Stimulated activated CD4-positive, alpha-beta T cell treated with anti-CD3 and anti-CD28 coated beads, TNF-alpha, amount 100 ng/mL, for 1 hour (primary cell): ENCODE measurements at places on chromosomes 7 and 10.

DNA sequence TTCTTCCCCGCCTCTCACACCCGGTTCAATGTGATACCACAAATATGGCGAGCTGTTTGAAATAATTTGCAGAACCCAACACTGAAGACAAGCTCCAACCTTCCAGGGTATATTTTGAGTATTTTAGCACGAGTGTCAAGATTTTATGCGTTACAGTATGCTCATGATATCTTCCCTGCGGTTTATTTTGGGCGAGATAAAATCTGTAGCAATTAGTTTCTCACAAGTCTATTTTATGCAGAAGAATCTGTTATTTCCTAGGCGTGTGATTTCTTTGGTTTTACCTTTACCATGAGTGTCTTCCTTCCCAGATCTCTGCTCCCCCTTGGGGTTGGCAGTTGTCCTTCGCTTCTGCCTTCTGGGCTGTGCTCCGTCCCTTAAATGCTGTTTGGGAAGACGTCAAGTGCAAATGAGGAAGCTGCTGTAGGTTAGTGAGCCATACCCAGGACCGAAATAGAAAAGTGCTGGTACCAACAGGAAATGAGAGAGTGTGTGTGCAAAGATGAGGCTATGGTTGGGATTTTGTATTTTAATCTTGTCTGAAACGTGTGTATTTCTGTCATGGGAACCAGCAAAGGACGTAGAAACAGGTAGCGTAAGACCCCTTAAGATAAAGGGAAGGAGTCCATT, 299.8 kb downstream of the KLF6 start:
- DNase-seq = no peak

GRCh38 chr10:29555091-29555745, 79.6 kb downstream of the SVIL start:
- no peak for DNase-seq

GRCh38 chr10:110349831-110350230, 45.1 kb upstream of the SMNDC1 start:
- no peak for DNase-seq

DNA sequence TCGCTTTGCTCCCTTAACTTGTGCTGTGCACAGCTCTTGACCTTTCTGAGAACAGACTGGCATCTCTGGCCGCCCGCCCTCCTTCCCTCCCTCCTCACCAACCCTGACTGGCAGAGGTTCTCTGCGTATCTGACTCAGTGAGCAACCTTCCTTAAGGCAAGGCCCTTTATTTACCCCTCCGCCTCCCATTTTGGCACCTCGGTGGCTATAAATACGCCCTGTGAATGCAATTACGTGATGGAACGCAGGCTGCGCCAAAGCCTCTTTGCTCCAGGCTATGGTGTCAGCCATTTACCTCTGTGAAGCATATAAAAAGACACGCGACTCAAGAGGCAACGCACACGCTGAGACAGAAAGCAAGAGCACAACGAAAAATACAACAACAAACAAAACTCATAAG, 764.3 kb downstream of the SUGCT start:
- DNase-seq = no peak

DNA sequence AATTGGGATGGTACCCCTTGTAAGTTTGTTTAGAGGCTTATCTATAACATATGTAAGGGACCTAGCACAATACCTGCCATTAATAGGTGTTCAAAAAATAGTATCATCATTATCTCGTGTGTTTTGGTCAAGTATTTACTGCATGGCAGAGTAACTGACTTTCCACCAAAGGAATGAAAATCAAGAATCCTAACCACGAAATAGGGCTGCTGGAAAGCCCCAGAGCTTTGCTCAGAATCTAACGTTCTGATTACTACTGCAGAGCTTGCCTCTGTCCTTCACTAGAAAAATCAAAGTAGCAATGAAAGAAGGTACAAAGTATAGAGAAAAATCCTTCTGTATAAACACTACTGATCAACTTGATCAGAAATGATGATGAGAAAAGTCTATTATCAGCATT, 34.9 kb downstream of the DCLRE1C start:
- DNase-seq = no peak

- DNase-seq = no peak
Observed at GRCh38 chr7:121961089-121961867, 88.3 kb downstream of the PTPRZ1 start.

DNA sequence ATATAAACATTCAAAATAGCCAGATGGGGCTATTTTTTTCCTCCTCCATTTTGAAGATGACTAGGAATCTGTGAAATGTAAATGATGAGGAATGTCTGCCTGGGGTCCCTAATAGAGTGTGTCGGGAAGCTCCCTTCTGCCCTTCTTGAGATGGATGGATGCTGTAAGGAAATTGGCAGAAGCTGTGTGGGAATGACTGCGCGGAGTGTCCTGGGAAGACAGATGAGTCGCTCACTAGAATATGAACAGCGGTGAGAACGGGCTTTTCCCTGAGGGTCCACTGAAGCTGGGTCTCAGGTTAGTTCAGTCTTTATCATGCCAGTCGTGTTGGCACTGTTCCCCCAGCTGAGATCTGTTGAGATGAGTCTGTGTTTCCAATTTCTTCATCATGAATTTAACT, 75.1 kb upstream of the PLPP4 start:
- no peak for DNase-seq
